ENCODE measurements at places on chromosomes 6 and 20.
A peak's percentile ranks its signal among the peaks of the same experiment; 100 is the strongest.

- DNase-seq = peak; percentile 21
Observed at GRCh38 chr6:26554697-26555504, 16.7 kb downstream of the HMGN4 start.

- no peak for DNase-seq
Observed at GRCh38 chr6:31557443-31558317, 10.3 kb downstream of the NFKBIL1 start.

GRCh38 chr20:17436664-17437063 lies 94.5 kb downstream of the BFSP1 start:
- DNase-seq = no peak

GRCh38 chr6:107534571-107535141 lies 44.7 kb downstream of the SOBP start:
- no peak for DNase-seq

GRCh38 chr20:25269833-25270170 lies 21.9 kb downstream of the PYGB start:
- no peak for DNase-seq

DNA sequence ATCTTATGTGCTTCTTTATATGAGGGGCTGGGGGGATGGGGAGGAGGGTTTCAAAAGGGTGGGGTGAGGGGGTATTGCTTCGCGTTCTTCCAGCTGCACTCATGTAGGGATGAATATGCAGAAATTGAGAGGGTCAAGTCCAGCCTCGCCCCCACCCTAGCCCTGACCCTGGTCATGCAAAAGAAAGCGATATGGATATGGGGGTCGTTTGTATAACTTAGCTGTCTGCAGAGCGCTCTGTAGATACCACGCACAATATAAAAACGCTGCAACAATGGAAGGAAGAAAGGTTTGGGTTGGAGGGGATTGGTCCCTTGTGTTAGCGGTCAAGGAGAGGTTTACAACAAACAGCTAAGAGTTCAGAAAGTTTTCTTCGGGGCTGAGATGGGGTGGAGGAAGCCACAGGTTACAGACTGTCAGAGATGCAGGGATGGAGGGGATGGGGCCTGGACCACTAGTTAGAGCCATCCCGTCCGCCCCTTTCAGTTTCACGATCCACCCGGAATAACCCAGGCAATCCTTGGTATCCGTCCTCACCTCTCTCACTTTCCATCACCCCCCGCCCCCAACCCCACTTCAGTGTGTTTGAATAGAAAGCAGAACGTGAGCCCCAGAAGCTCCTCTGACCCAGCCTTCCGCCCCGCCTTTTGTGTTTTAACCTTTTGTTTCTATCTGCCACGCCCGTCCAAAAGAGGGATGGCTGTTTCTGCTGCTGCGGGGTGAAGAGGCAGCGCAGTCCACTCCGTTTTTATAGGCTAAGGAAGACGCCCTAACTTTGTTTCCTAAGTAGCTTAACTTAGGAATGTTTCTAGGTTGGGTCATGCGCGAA lies 73.5 kb downstream of the SOX4 start:
- DNase-seq = no peak

GRCh38 chr6:113433335-113433991 lies 423.7 kb upstream of the MARCKS start:
- no peak for DNase-seq
